ENCODE measurements at places on chromosomes 7 and 10.

GRCh38 chr7:27641581-27642230 is 21.0 kb downstream of the HIBADH start:
- DNase-seq = peak; percentile 46

DNA sequence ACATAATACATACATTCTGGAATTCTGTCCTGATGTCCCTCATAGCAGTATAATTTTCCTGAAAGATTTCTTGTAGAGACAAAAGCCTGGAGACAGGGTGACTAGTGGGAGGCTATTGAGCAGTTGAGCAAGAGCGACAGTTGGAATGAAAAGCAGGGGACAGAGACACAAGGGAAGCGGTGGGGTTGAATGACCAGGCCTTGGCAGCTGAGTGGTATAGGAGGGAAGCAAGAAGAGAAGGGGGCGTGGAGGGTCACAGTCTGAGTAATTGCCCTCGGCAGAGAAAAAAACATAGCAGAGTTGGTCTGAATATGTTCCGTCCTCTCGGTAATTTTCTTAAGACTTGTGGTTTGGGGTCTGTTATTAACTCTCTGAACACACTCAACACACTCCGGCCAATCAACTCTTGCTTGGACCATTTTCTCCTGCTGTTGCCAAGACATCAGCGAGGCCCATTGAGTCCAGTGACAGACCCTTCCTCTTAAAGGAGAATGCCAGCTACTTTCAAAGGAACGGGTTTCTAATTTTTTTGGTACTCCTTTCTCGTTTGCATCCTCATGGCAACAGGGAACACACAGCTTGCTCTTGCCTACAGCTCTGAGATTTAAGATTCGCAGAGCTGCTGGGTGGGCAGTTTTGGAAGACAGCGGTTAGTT is 5.3 kb upstream of the ACTR3B start:
- DNase-seq = no peak

DNA sequence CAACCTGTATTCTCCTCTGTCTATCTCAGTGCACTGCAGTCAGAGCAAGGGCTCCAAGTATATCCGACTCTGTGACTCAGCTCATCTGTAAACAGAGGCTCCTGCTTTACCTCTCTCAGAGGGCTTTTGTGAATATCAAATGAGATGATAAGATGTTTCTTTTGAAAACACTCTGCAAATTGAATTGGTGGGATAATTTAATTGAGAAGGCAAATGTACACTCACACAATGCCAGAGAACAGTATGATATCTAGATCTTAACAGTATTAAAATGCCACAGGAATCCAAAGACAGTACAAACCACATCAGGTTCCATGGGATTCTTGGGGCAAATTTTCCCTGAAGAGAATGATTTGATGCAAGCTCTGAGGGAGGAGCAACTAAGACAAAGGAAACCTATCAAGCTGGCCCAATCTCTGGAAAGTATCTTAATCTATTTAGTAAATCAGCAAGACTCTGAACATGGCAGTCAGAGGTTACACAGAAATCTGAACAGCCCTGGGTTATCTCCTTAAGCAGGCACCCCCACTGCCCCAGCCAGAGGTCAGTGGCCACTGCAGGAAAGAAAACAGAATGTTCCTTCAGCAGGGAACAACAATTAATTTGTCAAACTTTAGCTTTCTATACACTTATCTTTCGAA is 45.9 kb downstream of the DOCK4 start:
- DNase-seq = no peak

- no peak for DNase-seq
Measured at GRCh38 chr7:134834689-134835462, 55.4 kb downstream of the CALD1 start.

GRCh38 chr10:22500656-22501340 is 155.5 kb downstream of the SPAG6 start:
- DNase-seq = no peak

DNA sequence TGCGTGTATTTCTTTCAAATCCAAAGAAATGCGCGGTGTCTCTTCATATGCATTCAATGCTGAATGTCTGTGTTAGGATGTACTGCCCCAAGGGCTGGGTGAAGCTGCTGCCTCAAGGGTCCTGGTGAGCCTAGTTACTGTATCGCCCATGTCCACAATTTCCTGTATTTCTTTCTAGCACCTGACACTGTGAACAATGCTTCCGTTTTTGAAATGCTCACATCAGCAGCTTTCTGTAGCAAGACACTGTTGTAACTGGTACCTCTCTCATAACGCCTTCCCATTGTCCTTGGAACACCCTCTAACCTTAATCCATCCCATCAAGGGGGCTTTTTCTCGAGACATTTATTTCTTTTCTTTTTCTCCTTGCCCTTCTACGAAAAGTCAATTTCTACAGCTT is 25.1 kb downstream of the NRP1 start:
- DNase-seq = no peak

DNA sequence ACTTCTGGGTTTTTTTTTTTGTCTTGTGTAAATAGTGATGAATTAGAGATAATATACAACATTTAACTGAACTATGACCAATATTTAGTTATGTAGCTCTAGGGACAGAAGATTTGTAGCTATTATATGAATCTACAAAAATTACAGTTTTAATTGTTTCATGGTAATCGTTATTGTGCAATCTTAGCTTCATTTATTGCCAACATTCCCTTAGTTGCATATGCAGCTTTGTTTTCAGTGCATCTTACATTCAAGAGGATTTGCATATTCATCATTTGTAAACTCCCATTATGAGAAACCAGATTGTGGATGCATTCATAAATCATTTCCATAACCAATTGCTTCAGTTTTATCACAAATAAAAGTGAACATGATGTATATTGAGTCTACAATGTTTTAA is 68.8 kb downstream of the MALRD1 start:
- no peak for DNase-seq

DNA sequence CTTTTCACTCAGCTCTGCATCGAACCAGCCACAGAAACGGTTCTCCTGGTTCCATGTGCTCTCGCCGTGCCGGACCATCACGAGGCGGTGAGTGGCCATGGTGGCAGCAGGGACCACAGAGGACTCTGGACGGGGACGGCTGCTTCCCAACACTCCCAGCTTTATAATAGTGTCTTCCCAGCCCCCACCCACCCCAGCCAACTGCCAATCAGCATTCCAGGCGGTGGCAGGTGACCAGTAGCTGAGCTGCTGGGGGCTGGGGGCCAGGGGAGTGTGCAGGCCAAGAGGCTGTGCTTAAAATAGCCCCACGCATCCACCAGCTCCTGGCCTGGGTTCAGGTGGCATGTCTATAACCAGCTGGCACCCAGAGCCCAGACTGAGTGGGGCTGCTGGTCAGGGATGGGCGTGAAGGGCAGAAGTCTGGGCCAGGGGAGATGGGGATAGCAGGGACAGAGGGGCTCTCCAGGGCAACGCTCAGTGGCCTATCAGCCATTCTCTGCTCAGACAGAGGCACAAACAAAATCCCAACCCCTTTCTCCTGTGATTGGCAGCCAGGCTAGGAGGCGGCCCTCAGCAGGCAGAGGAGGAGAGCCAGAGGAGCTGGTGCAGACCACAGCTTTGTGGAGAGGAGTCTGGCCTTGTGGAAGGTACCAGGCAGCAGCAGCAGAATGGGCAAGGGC is at the start of gene PGAM2:
Gene PGAM2 (minus strand): TSS at position 137 of the 680 bp plus-strand sequence. CDS start 38 bp downstream, at position 99.
- DNase-seq = no peak

- DNase-seq = peak; percentile 52
Measured at GRCh38 chr7:99997545-99998137, 17.8 kb upstream of the ZKSCAN1 start.

DNA sequence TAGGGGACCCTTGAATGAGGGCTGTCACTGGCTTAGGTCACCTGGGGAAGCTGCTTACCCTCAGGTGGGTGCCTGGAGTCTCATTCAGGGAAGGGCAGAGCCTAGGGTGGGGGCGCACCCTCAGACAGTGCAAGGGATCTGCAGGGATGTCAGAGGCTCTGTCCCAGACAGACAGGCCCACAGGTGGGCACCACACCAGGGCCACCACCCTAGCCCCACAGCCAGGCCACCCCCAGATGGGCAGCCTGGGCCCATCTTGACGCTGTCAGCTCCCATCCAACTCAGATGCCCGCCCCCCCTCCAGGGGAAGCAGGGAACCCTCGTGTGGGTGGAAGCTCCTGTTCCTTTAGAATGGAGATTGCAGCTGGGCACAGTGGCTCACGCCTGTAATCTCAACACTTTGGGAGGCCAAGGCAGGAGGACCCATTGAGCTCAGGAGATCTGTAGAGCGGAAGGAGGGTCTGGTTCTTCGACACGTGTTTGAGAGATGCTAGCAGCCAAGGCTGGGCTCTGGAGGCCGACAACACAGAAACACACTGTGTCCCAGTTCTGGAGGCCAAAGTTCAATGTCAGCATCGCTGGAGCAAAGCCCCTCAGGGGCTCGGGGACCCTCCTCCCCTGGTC is 58.5 kb upstream of the DNAJB6 start:
- DNase-seq = no peak

DNA sequence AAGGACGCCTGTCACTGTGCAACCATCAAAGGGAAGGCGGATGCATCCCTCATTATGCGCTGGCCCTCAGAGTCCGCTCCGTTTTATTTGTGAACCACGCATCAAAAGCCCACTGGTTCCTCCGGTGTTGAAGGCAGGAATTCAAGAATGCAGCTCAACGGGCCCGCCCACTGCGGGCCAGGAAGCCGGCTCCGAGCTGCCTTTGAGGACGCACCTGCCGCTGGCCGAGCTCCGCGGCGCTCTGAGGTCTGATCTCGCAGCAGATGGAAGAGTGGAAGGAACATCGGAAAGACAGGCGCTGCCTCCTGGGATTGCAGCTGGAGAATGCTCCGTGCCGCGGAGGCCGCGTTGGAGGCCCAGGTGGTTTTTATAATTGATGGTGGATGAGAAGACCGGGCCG is 56.9 kb upstream of the ADGRA1 start:
- no peak for DNase-seq

DNA sequence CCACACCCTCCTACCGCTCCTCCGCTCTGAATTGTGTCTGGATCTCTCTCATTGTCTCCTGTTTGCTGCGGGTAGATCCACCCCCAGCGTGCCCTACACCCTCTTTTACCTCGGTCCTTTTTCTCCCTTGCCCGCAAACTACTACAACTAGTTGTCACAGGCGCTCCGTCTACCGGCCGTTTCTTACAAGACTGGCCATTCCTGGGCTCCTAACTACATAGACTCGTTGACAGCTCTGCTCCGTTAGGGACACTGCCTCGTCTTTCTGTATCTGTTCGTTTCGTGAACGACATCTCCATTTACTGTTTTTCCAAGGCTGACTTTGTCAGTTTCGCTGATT is 786 bp downstream of the TAF3 start:
- peak; percentile 8 for DNase-seq

DNA sequence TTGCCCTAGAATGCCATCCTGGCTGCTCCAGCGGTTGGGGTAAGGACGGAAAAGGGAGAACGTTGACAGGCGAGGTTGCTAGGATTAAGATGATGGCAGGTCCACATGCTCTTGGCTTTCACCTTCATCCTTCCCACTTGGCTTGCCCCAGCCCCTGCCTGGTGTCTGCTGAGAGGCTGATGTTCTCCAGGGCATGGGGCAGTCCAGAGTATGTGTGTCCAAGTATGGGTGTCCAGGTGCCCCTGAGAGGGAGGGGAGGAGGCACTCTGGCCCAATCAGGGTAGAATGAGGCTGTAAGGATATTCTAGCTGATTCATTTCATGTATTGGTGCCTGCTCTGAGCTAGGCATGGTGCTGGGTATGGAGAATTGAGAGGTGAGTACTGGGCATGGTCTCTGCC is 12.6 kb downstream of the NEURL1 start:
- DNase-seq = no peak

DNA sequence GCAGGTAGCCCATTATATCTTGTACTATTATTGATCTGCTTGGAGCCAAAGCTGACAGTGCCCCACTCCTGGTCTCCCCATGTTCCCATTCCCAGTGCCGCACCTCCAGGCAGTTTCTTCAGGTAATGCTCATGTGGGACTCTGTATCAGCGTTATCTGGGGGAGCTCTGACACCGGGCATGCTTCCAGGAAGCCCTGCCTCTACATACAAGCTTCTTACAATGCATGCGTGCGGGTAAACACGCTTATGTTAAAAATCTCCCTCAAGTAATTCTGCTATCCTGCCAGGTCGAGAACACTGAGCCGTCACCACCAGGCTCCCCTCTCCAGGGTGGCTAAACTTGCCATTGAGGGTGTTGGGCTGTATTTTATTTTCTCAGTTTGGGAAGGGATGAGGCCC is 61.6 kb upstream of the LBX1 start:
- DNase-seq = no peak

DNA sequence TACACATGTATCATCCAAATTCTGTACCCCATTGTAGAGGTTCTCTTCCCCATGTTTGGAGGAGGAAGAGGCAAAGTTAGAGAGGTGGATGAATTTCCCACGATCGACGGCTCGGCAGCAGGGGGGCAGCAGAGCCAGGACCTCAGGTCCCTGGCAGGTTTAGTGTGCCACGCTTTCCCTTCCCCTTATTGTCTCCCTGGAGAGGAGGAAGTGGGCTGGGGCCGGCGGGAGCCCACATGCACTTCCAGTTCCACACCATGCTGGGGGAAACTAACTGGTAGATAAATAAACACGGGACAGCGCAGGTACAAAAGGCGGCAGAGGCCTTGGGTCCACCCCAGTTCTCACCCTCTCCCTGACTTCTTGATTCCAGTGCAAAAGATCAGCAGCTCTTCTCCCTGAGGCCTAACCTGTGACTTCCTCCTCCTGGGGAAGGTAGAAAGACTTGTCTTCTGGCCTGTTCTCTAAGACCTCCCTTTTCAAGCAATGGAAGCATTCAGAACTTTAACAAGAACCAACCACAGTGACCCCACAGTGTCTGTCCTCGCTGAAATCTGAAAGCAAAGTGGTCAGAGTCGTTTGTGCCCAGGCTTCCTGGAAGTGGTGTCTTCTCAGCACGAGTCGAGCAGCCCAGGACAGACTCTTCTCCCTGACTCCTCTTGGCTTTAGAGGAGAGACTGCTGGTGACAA is 30.5 kb upstream of the SRGN start:
- DNase-seq = no peak

GRCh38 chr10:14524691-14525324 is 194.1 kb upstream of the FRMD4A start:
- no peak for DNase-seq

DNA sequence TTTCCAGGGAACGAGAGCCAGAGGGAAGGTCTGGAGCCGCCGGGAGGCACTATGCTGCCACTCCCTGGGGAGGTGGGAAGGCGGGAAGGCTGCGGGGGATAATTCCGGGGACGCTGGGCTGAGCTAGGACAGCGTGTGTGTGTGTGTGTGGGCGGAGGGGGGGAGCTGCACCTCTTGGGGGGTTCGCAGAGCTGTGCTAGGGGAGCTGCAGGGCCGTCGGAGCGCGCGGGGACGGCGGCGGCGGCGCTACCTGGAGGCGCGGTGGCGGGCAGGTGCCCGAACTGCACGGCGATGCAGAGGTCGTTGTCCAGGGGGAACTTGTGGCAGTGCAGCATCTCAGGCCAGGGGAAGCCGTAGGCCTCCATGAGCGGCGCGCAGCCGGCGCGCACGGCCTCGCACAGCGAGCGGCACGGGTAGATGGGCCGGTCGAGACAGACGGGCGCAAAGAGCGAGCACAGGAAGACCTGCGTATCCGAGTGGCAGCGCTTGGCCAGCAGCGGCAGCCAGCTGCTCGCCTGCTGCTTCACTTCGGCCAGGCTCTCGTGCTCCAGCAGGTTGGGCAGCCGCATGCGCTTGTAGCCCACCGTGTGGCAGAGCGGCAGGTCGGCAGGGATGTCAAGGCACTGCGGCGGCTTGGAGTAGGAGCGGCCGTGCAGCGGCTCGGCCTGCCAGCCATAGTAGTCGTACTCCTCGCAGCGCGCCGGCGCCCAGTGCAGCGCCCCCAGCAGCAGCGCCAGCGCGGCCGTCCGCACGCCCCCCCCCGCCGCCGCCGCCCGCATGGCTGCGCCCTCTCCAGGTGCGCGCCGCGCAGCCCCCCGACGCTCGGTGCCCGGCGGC is 526 bp downstream of the SFRP5 start:
- no peak for DNase-seq

GRCh38 chr7:24307326-24307725 is 23.3 kb downstream of the NPY start:
- DNase-seq = no peak
